ENCODE measurements at places on chromosomes 4 and X.

- no peak for DNase-seq
Observed at GRCh38 chr4:2255501-2256155, 6.3 kb downstream of the MXD4 start.

GRCh38 chrX:129230850-129231512 lies 292.3 kb downstream of the SMARCA1 start:
- no peak for DNase-seq

- no peak for DNase-seq
Observed at GRCh38 chr4:75916091-75916661, 13.9 kb upstream of the PPEF2 start.

DNA sequence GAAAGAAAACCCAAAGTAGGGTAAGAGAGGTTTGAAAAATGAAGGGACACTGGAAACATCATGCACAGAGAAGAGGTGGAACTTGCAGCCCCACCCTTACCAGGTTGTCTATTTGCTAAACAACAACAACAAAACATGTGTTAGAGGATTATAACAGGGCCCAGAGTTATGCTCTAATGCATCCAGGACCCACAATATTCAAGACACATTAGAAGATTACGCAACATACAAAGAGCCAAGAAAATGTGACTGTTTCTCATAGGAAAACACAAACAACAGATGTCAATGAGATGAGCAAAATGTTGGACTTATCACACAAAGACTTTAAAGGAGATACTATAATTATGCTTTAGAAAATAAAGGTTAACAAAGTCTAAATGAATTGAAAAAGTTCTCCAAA lies 128.5 kb downstream of the LRBA start:
- DNase-seq: no peak

DNA sequence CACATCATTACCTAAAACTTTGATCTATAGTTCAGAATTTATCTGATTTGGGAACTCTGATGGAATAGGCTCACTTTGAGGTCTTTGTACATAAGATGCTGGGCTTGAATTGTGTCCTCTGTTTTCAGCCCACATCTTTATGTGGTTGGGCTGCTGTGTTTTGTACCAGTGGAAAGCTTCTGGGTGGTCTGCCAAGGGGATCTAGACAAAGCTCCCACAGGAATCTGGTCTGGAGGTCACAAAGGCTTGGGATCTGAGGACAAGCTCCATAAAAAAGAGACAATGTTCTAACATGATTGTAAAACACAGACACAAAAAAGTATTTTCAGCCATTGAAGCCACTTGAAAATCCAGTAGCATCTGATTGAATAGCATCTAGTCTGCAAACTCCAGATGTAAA lies 393.5 kb upstream of the PITX2 start:
- DNase-seq: no peak

DNA sequence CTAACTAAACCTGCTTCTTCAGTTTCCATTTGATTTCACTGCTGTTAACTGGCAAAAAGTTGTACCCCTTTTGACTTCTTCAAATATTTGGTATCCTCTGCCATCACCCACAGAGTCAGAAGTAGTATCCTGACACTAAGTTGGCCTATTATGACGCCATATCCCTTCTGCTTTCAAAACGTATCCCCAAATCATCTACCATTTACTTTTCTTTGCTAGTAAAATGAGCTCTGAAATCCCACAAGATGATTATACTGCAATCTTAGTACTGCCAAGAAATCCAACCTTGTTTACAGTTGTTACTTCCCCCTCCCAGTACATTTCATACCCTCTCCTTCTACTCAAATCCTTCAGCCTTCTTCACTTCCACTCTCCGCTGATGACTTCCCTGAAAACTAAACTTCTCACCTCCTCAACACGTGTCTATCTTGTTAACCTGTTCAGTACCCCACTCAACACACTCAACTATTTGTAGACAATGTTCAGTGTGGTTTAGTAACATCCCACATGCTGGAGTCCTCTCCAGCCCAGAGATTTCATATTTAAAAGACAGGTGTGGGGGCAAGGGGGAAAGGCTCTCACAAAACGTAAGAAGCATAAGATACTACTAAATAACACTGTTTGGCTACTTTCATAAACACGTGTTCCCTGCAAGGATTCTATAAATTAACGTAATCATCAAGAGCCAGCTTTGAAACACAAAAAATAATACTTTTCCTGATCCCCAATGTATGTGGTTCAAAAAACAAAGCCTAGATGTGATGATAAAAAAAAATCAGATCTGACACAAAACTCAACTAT lies 1.3 kb downstream of the NAF1 start:
- no peak for DNase-seq

- no peak for DNase-seq
Observed at GRCh38 chr4:2803624-2804448, 11.0 kb downstream of the SH3BP2 start.

GRCh38 chr4:8021796-8022195 lies 82.1 kb upstream of the AFAP1 start:
- DNase-seq: no peak

- DNase-seq: no peak
Observed at GRCh38 chr4:86688026-86688425, 93.9 kb downstream of the PTPN13 start.

DNA sequence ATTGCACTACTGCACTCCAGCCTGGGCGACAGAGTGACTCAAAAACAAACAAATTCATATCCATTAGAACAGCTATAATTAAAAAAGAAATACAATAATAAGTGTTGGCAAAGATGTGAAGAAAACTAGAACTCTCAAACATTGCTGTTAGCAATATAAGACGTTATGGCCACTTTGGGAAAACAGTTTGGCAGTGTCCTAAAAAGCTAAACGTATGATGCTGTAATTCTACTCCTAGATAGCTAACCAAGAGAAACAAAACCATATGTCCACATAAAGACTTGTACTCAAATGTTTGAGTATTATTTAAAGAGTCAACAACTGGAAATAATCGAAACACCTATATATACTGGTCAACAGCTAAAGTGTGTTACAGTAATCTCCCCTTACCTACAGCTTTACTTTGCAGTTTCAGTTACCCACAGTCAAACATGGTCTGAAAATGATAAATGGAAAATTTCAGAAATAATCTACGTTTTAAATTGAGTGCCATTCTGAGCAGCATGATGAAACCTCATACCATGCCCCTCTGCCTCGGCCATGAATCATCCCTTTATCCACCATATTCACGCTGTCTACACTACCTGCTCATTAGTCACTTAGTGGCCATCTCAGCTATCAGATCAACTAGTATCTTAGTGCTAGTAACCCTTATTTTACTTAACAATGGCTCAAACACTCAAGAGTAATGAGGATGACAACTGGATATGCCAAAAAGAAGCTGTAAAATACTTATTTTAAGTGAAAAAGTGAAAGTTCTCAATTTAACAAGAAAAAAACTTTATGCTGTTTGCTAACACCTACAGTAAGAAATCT lies 4.9 kb downstream of the ELF2 start:
- DNase-seq: no peak

GRCh38 chr4:25146076-25146475 lies 14.2 kb downstream of the SEPSECS start:
- DNase-seq: no peak

GRCh38 chrX:44651358-44651757 lies 108.7 kb upstream of the FUNDC1 start:
- DNase-seq: no peak

DNA sequence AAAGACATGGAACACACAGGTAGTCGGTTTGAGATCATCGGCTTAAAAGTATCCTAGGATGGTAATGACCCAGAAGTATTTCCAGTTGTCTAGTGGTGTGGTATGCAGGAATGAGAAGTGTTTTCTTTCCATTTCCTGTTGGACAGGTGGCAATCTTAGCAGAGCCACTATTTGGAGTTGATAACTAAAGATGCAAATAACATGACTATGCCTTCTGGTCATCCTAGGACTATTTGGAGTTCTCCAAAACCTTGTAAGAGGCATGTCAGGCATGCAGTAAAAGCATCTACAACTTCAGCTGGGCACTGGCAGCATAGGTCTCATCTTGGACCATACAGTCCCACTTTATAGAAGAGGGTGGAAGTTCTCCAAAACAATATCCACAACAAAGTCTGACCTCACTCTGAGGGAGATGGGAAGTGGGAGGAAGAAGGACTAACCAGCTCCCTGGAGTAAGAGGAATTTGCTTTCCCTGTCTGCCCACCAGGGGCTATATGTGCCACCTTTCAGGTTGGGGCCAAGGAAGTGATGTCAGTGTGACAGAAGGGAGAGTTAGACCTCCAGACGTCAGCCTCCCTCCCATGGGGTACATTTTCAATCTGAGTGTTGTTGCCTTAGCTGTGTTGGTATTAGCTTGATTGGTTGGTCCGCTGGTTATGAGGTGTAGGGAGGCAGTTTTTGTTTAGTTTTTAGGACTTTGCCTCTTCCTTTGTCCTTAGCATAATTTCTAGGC lies 101.2 kb upstream of the MYOZ2 start:
- no peak for DNase-seq

DNA sequence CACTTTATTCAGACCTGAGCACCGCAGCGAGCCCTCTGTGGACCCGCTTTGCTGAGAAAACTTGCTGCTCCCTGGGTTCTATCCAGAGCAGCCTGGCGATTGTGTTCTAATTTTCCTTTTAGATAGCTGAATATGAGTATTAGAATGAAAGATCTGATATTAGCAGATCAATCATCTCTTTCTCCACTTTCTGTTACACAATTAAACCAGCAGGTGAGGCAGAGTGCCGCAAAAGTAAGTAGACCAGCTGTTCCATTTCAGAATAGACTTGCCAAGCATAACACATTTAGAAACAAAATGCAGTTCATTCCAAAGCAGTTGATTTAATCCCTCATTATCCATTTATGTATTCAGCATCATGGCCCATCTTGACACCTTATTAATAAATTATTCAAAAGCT lies 58.6 kb downstream of the PALLD start:
- no peak for DNase-seq

DNA sequence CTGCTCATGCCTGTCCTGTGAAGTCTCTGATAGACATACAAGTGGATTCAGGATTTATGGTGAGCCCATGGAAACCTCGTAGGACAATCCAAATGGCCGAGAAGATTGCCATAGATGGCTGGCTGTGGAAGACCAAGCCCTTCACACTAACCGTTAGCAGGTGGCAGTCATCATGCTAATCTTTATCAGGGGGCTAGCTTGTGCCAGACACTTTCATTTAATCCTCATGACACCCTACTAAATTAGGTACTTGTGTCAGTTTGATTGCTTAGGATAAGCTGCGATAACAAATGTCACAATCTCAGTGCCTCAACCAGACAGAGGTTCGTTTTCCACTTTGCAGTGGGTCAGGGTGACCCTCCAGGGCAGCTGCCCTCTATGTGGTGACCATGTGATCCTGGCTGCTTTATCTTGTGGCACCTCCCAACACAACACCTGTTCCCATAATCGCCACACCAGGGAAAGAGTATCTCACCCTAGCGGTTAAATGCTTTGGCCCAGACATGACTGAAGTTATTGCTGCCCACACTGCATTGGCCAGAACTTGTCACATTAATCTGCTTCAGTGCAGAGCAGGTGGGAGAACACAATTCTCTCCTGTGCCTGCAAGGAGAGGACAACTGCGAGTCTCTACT lies 60.8 kb downstream of the REPS2 start:
- DNase-seq: no peak

- no peak for DNase-seq
Observed at GRCh38 chr4:70818921-70819320, 20.8 kb downstream of the GRSF1 start.

- DNase-seq: no peak
Observed at GRCh38 chrX:89034679-89035078, 287.7 kb downstream of the CPXCR1 start.

DNA sequence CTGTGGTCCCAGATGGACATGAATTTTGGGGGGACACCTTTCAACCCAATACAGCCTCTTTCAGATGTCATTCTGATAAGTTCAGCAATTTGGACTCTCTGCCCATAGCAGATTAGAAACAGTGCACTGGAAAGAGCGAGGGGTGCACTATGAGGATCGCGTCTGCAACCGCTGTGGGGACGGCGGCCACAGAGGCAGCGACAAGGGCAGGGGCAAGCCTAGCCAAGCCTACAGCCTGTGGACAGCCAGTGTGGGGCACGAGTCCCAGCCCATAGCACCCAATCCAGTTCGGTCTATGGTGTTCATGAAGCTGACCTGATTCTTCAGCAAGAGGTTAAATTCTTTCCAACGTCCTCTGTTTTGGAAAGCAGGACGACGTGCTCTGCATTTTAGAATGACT lies 9.7 kb upstream of the NSG1 start:
- no peak for DNase-seq

DNA sequence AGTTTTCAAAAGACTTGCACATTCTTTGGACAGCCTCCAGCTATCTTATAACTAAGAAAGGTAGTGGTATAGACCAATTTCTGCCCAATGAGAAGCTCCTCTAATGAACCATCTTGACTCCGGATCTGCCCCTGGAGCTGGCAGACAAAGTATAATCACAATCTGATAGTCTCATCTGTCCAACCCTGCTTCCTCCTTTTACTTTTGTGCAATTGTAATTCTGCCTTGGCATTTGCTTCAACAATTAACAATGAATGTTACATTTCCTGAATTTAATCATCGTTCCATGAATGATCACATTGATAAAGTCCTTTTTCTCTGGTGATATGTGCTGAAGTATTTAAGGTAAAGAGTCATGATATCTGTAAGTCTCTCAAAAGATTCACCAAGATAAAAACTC lies 27.8 kb downstream of the FRYL start:
- no peak for DNase-seq

- no peak for DNase-seq
Observed at GRCh38 chr4:158781963-158782362, 13.1 kb downstream of the FNIP2 start.

DNA sequence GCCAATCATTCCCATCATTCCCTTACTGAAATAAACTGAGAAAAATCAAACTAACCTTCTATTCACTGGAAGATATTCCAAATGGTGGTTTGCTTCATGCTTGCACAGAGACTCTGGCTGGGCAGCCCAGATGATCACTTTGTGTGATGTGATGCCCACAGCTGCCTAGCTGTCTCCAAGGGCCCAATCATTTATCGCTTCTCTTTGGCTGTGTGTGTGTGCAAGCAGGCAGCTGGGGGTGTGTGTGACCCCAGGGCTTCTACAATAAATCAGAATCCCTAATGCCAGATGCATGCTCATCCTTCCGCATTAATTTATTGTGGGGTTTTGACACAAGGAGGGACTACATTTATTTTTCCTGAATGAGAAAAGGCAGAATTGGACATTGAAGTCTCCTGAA lies 140.1 kb upstream of the NDP start:
- DNase-seq: no peak

DNA sequence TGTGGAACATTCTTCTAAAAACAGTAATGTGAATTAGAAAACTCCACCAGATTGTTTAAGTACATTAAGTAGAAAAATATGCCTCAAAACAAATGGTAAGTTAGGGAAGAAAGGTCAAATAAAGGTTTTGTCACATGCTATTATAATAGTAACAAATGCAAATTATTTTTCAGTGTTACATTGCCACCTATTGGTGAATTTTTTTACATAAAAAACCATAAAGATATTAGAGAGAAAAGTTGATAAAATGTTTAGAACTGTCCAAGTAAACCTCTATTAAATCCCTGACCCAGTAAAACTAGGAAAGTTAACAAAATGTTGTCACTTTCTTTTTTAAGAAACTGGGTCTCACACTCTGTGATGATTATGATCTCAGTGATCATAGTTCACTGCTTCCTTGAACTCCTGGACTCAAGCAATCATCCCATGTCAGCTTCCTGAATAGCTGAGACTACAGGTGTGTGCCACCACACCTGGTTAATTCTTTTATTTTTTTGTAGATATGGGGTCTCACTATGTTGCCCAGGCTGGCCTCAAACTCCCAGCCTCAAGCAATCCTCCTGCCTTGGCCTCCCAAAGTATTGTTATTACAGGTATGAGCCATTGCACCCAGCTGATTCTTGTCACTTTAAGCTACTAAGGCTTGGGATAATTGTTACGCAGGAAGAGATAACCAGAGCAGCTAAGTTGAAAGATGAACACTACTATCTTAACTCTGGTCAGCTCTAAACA lies 157.6 kb downstream of the ATRX start:
- DNase-seq: no peak

Data from NCI-H1092 (cell line).